ENCODE measurements at places on chromosomes 1 and 21.
A peak's percentile ranks its signal among the peaks of the same experiment; 100 is the strongest.

DNA sequence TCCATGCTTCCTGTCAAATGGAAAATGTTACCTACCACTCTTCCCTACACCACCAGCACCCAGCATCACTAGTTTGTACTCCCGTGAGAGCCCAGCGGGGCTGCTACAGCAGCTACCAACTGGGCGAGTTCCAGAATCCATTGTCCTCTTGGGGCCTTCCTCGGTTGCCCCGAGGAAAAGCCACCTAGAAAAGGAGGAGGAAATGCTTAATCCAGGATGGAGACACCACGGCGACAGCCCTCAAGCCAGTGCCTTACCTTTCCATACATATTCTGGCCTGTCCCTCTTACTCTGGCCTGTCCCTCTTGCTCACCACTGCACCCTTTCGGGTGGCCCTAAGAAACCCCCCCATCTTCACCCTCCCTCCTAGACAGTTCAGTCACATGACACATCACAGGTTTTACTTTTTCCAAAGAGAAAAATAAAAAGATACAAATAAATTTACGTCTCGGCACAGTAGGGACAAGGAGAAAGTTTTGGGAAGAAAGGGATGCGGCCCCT is 478 bp downstream of the RIT1 start:
- peak; percentile 70 for DNase-seq

DNA sequence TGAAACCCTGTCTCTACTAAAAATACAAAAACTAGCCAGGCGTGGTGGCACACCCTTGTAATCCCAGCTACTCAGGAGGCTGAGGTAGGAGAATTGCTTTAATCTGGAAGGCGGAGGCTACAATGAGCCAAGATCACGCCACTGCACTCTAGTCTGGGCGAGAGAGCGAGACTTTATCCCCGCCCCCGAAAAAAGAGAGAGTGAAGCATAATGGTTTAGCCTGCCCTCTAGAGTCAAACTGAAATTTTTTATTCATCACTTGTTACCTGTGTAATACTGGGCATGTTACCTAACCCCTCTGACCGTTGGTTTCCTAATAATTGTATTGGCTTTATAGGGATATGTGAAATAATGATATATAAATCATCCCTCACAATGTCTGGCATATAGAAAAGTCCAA is 18.8 kb downstream of the GPR52 start:
- DNase-seq, result no peak

GRCh38 chr1:170536924-170537551 is 5.1 kb downstream of the GORAB start:
- DNase-seq, result no peak

DNA sequence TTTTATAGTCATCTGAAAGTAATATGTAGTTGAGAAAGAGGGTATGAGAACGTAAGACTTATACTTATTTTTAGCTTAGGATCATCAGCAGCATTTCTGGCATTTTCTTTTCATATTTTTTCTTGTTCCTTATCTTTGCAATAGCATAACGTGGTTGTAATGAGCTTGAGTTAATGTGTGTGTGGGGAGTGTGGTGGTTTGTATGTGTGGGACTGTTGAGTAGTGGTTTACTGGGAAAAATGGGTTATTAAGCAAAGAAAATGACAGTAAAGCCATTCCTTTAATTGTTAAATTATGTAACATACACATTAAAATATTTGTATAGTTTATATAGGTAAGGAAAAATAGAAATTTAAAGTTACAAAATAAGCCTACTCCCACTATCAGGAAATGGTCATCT is 15.2 kb downstream of the PIP5K1A start:
- DNase-seq, result no peak

- DNase-seq, result no peak
Measured at GRCh38 chr1:76125473-76126219, 51.1 kb downstream of the ST6GALNAC3 start.

DNA sequence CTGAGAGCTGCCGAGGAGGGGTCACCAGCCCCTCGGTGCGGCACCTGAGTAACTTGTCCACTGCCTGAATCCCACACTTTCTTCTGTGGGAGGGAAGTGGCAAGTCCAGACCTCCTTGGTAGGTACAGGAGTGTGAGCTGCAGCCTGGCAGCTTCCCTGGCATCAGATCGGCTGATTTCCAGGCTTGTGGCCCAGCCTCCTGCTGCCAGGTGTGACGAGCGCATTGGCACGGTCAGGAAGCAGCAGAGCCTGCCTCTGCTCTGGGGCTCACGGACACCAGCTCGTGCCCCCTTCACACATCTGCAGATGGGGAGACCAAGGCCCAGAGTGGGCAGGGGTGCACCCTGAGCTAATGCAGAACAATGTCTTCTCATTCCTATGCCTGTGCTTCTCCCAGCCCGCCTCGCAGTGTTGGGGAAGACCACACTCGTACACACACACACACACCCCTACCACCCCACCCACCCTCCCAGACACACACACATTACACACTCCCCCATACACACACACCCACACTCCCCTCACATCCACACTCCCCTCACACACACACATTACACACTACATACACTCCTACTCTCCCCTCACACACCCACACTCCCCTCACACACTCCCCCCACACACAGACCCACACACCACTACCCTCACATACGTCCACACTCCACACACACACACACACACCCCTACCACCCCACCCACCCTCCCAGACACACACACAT is 33.1 kb upstream of the SELENON start:
- no peak for DNase-seq

DNA sequence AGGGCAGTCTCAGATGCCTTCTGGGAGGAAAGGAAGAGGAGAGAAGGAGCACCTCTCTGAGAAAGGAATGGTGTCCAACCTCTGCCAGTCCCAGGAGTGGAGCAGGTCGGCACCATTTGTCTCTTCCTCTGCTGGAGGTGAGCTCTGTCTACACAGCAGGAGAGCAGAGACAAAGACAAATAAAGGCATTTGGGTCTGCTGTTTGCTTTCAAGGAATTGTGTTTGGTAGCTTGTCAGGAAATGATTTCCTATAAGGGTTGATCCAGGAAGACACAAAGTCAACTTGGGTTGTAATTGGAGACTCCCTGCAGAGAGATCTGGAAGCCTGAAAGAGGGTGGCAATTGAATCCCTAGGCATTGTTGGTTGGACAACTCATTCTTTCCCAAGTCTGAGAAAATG is 34.5 kb upstream of the PLXNA2 start:
- DNase-seq, result no peak

DNA sequence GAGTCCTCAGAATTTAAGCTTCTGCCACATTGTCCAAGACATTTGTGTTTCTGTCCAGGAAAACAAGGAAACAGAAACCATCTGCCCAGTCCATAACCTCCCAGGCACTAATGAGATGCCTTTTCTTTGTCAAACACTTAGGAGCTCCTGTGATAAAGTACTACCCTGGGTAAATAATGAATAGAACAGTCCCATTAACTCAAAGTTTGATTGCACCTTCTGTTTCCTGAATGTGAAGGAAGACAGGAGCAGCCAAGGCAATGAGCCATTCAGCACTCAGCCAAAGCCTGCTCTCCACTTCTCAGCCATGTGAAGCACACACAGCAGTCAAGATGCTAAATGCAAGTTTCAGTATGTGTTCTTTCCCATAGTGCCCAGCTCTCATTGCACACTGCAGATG is 199.8 kb downstream of the SEC16B start:
- DNase-seq, result no peak

- DNase-seq, result no peak
Measured at GRCh38 chr1:66217021-66217420, 316.9 kb upstream of the SGIP1 start.

DNA sequence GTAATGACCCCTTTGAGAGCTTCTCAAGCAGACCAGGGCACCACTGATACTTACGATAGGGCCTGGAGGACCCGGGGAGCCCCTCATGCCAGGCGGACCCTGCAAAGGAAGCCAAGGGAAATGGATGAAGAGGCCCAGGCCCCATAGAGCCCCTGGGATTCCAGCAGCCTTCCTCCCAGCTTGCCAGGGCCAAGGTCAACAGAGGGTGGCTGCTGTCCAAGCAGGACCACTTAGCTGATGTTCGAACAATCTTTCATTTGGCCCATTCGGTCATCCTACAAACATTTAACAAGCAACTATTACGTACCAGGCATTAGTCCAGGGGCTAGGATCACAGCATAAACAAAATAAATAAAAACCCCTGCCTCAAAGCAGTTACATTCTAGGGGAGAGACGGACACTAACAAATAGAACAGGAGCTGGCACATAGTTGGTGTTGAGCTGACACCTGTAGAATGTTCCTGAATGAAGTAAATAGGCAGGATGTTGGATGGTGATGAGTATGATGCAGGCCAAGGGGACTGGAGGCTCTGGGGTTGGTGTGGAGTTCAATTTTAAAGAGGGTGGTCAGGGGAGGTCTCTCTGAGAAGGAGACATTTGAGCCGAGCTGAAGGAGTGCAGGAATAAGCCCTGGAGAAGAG is 27.0 kb upstream of the PEF1 start:
- DNase-seq, result no peak

DNA sequence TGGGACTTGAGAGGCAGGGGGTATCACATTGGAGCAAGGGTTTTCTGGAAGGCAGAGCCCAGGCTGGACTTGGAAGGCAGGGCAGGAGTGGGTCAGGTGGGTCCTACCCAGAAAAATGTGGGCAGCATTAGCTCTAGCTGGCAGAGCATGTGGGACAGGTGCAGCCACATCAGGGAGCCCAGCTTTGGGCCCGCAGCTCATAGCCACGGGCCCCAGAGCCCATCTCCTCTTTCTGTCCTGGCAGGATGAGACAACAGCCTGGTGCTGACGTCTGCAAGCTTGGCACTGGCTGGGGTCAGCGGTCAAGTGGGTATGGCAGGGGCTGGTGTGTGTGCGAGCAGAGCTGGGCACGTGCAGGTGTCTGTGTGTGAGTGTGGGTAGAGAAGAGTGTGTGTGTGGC is 154.7 kb downstream of the GRIK3 start:
- no peak for DNase-seq

- no peak for DNase-seq
Measured at GRCh38 chr1:19165501-19165900, 44.6 kb downstream of the UBR4 start.

DNA sequence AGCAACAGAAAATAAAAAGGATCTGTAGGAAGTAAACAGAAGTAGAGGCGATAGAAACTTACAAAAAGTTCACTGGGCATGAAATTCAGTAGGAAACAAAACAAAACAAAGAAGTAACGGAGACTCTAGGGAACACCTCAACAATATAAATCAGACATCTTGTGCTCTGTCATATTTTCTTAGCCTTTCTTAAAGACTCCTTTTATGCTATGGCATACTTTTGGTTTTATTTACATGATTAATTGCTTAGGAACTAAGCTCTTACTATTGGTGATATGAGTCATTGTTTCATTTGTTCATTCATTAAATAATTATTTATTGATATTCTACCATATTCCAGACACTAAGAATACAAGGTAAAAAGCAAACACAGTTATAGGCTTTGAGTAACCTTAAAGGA is 126.6 kb downstream of the KCNT2 start:
- no peak for DNase-seq

DNA sequence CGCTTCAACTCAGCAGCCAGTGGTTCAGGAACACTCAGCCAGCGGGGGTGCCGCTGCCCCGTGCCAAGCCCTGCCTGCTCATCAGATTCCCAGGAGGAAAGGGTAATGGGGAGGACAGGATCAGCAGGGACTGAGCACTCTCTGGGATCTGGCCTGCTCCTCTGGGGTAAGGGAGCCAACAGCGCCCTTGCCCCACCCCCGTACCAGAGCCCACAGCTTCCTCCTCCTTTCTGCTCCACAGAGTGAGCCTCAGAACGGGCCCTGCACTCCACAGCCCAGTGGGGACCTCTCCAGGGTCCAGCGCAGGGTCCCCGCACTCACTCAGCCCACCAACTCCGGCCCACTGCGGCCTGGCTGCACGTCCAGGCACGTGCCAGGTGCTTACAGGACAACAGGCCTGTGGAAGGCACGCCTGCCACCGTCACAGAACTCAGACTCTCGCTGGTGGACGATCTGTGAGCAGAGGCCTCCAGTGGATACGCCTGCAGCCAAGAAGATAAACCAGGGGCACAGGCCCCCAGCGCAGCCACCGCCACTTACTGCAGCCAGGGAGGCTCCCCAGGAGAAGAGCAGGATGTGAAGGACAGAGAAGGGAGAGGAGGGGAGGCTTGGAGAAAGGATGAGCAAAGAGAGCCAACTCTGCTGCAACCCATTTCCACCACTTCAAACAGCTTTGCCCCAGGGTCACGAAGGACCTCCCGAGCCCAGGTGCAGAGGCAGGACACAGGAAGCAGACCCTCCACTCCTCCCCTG is 2.1 kb downstream of the MEGF6 start:
- no peak for DNase-seq

GRCh38 chr1:218346391-218347204 is 1.5 kb downstream of the TGFB2 start:
- DNase-seq, result peak; percentile 16

GRCh38 chr1:27220096-27220495 is 14.3 kb upstream of the WDTC1 start:
- no peak for DNase-seq

GRCh38 chr1:14522077-14522925 is 76.2 kb upstream of the KAZN start:
- DNase-seq, result no peak

DNA sequence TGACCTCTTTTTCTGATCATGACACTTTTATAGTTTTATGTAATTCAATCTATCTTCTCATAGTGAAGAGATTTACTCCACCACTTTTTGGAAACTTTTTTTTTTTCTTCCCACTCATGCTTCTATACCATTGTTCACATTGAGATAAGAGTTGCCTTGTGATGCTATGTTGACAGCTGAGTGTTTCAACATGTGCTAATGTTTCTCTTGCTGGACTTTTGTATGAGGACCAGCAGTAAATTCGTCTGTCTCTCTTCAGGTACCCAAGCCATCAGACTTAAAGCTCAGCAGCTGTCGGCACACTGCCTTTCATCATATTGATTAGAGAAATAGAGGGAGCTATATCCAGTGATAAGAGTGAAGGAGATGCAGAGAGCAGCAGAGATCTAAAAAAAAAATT is 227.0 kb downstream of the GRIK1 start:
- DNase-seq, result no peak

DNA sequence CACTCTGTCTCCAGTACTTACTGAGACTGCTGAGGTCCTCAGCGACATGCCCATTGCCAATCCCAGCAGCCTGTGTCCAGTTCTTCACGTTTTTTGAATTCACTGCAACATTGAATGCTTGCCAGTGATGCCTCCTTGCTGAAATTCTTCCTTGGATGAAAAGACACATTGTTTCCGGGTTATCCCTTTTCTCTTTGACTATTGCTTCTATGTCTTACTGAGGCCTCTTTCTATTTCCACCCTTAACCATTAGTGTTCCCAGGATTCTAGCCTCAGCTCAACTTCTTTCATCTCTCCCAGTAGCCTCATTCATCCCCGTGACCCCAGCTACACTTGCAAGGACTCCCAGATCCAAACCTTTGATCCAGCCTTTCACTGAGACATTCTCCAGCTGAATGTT is 46.5 kb upstream of the KIF26B start:
- no peak for DNase-seq

- DNase-seq, result peak; percentile 68
Measured at GRCh38 chr1:86741947-86742572, 37.7 kb downstream of the SH3GLB1 start.

- DNase-seq, result no peak
Measured at GRCh38 chr1:18972991-18973390, 16.5 kb upstream of the IFFO2 start.

DNA sequence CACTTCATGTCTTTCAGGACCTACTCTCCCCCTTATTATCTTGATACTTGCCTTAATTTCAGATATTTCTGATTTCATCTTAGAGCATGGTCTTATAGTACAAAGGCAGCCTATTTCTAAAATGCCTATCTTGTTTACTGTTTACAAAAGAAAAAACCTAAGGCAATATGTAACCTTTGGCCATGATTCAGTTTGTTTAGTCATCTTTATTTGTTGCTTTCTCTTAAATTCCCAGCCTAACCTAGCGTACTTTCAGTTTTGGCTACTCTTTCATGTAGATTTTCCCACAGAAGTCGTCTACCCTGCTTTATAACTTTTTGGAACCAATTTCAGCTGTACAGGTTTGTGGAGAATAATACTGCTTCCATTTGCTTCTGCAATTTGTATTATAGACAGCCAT is 81.8 kb downstream of the KIF1B start:
- DNase-seq, result no peak
